ENCODE measurements at places on chromosomes 7 and 10.
A peak's percentile ranks its signal among the peaks of the same experiment; 100 is the strongest.

DNA sequence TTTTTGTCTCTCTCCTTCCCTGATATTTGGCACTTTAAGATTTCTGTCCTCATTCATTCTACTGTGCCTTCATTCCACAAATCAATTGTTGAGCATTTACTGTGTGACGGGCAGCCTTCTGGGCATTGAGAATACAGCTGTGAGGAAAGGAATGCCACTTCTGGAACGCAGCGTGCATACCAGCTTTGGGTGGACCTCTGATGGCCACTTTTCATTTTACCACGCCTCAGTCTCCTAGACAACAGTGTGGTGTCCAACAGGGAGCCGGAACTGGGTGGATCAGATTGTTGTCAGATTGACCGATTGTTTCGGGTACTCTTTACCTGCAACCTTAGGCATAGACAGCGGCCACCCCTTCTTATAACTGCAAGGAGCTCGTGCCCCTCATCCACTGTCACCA lies 222.7 kb upstream of the DPP6 start:
- DNase-seq = peak; percentile 21

- no peak for DNase-seq
Observed at GRCh38 chr7:98985406-98985805, 107.1 kb downstream of the TRRAP start.

GRCh38 chr7:106140406-106141173 lies 28.5 kb upstream of the SYPL1 start:
- no peak for DNase-seq

DNA sequence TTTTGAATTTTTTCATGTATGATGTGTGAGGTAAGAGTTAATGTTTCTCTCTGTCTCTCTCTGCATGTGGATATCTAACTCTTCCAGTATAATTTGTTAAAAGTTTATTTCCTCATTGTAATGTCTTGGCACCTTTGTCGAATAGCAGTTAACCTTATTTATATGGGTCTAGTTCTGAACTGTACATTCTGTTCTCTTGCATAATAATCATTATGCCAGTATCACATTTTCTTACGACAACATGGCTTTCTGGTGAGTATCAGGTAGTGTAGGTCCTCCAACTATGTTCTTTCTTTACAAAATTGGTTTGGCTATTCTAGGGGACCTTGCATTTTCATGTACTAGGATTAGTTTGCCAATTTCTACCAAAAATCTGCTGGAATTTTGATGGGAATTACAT lies 337.0 kb upstream of the FZD8 start:
- DNase-seq = no peak

- no peak for DNase-seq
Observed at GRCh38 chr10:36283827-36284226, 641.7 kb upstream of the FZD8 start.

DNA sequence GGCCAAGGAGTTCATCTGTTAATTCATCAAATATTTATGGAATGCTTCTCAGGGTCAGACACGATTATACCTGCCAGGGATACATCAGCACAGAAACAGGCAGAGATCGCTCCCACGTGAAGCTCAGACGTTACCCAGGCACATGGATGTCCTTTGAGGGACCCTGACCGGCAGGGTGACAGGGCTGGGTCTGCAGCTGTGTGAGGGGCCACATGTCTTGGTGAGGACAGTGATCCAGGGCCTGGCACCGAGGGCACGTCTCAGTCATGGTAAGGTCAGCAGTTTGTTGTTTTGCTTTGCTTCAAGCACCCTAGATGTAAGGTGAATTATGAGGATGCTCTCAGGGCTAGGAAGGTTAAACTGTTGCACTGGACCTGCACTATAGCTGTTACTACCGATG lies 227.9 kb downstream of the WDR37 start:
- DNase-seq = no peak

GRCh38 chr10:63366933-63367332 lies 98.8 kb downstream of the JMJD1C start:
- no peak for DNase-seq

GRCh38 chr10:30784524-30784896 lies 155.0 kb upstream of the LYZL2 start:
- no peak for DNase-seq
